Fibroblast of skin of right quadriceps (primary cell): ENCODE measurements at places on chromosomes 11 and 22.

GRCh38 chr11:77512092-77512491 is 38.2 kb upstream of the PAK1 start:
- no peak for DNase-seq

- DNase-seq = no peak
Observed at GRCh38 chr11:97905671-97906070, 1115.1 kb upstream of the CNTN5 start.

DNA sequence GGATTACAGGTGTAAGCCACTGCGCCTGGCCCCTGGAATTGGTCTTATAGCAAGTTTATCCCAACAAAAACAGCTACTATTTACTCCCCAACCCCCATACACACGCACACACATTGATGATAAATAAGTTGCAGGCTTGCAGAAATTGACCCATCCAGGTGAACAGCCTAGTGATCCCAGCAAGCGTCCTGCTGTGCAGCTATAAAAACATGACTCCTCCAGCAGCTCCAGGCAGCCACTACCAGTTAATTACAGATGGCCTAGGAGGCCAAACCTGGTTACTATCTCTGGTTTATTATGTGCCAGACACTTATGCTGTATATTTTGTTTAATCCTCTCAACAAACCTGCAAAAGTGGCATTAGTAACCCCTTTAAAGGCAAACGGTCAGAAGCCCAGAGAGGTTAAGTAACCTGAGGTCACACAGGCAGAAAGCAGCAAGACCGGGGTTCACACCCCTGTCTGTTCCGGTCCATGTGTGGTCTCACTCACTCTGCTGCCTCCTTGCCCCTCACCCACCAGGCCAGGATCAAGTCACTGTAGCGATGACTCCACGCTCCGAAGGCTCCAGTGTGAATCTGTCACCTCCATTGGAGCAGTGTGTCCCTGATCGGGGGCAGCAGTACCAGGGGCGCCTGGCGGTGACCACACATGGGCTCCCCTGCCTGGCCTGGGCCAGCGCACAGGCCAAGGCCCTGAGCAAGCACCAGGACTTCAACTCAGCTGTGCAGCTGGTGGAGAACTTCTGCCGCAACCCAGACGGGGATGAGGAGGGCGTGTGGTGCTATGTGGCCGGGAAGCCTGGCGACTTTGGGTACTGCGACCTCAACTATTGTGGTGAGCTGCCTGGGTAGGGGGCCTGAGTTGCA is 6.6 kb downstream of the F2 start:
- DNase-seq = no peak

- DNase-seq = no peak
Observed at GRCh38 chr11:107908211-107908610, 20.0 kb upstream of the RAB39A start.

DNA sequence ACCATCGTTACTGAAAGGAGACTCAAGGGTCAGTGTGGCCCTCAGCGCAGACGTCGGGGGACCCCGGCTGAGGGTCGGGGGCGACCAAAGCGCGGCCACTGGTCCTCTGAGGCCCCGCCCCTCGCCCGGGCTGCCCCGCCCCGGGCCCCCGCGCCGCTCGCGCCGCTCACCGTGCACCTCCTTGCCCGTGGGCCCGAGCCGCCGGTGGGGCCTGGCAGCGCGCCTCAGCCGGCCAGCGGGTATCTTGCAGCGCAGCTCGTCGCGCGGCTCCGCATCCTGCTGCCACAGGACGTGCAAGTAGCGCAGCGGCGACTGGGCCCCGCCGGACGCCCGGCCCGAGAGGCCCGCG is 419 bp downstream of the ANKRD54 start:
- no peak for DNase-seq

DNA sequence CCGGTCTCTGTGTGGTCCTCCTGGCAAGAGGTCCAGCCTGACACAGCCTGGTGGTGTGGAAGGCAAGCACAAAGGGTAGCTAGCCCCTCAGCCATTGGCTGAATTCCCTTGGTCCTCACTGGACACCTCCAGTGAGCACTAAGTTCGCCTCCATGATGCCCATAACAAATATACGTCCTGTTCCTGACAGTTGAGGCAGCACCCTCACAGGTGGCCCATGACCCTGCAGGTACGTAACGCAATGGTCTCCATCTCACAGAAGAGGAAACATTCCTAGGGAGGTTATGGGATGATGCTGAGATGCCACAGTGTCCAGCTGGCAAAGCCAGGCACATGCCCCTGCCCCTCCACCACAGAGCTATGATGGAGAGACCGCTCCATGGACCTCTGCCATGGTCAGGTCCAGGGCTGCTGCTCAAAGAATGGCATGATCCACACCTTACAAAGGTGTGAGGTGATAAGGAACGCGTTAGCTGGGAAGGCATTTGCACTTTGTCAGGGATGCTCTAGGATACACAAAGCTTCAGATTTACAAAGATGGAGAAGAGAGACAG is 1.4 kb upstream of the GNAZ start:
- no peak for DNase-seq

GRCh38 chr11:66607126-66607834 is 9.2 kb upstream of the RBM14 start:
- peak; percentile 69 for DNase-seq

DNA sequence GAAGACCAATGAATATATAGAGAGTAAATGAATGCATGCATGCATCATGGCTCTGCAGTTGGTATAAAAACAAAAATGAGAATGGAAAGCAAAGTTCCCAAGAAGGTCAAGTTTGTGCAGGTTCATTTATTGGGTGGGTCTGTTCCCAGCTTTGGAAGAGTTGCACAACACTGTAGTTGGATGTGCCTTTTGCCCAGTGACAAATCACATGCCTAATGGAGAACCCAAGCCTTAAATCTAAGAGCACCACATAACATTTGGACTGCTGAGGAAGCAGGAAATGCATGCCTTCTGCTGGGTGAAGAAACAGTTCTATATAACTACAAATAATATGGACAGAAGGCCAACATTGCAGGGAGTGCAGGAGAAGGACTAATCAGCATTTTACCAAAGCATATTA is 30.6 kb downstream of the PRCP start:
- DNase-seq = no peak

DNA sequence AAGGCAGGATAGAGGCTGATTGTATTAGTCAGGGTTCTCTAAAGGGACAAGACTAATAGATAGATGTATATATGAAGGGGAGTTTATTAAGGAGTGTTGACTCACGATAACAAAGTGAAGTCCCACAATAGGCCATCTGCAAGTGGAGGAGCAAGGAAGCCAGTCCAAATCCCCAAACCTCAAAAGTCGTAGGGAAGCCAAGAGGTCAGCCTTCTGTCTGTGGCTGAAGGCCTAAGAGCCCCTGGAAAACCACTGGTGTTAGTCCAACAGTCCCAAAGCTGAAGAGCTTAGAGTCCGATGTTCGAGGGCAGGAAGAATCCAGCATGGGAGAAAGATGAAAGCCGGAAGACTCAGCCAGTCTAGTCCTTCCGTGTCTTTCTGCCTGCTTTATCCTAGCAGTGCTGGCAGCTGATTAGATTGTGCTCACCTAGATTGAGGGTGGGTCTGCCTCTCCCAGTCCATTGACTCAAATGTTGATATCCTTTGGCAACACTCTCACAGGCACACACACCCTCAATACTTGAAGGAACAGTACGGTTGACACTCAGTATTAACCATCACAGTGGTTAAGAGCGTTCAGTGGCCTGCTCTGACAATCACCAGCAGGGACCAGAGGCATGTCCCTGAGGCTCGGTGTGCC is 135.6 kb downstream of the CSNK2A3 start:
- no peak for DNase-seq

GRCh38 chr11:85299258-85299942 is 327.7 kb downstream of the DLG2 start:
- DNase-seq = peak; percentile 50

GRCh38 chr22:44132724-44133123 is 48.0 kb upstream of the PARVG start:
- no peak for DNase-seq

- DNase-seq = no peak
Observed at GRCh38 chr11:66233301-66233700, 35.1 kb upstream of the RAB1B start.

GRCh38 chr11:36091256-36091811 is 147.5 kb downstream of the LDLRAD3 start:
- peak; percentile 43 for DNase-seq

DNA sequence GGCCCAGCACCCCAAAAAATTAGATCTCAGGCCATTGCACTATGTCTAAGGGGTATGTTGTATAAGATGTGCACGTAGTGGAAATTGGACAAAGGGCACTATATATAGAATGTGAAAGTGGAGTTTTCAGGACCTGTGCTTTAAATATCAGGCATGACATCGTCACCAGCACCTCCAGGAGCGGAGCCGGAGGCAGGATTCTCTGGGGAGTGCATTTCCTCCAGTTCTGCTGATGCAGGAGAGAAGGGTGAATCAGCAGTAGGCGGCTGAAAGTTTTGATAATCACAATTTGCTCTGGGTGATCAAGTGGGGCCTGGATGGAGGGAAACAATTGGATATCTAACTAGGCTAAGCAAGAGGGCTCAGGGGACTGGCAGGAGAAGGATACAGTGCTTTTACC is 69.1 kb upstream of the NTM start:
- peak; percentile 29 for DNase-seq

DNA sequence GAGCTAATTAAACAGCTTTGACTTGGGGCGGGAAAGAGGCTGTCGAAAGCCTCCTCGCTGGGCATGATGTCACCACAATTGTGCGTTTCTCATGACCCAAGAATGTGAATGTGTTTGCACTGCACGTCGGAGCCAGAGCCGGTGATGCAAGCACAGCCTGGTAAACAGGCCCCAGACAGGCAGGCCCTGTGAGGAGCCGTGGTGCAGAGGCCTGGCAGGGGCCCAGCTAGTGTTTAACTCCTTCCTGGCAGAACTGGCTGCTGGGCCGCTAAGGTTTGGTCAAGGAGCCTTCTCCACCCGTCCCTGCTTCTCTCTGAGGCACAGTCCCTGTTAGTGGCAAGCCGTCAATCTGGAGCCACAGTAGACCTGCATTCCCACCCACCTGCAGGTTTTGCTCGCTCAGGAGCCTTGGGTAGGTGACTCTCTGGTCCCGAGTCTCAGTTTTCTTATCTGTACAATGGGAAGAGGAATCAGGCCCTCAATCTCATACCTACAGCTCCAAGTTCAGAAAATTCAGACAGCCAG is 25.4 kb upstream of the SMTN start:
- DNase-seq = peak; percentile 98

DNA sequence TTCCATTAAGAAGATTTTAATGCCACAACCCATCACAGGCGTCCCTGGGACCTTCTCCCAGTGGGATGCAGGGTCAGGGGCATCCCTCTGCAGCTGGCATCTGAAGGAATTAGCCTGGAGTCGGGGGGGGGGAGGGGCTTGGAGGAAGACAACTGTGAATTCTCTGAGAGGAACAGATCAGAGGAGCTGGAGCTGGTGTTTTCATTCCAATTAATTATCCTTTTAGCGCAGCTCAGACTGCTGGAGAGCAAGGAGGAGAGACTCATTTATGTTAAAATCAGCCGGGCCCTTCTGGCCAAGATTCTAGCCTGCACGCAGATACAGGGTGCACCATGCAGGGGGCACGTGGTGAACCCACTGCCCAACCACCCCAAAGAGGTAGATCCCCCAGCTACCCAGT is 116.2 kb downstream of the CHST1 start:
- no peak for DNase-seq

DNA sequence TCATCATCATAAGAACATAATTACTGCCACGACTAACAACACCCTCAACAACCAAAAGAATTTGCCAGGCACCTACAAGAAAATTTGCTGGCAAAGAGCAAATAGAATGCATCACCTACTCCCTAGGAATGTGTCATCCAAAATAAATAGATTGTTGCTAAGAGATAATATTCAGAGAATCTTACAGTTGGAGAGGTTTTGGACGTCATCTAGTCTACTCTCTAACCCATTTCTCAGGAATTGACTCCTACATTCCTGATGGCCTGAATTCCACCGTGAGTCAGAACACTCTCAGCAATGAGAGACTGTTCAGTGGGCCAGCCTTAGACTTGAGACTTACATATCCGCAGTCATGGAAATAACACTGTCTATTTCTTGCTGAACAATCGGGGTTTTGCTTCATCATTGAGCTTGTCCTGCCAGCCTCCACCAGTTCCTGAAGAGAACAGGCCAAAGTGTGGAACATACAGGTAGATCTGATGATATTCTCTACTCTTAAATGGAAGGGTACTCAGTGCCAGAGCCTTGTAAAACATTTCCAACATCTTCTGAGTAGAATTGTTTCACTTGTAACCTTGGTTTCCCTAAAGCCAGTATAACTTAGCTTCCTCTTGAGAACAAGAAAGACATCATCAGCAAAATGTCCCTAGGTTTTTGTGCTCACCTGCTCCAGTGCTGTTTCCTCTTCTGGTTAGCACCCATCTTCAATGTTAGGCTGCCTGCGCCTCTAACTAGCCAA is 8.3 kb downstream of the KIRREL3 start:
- DNase-seq = peak; percentile 99

DNA sequence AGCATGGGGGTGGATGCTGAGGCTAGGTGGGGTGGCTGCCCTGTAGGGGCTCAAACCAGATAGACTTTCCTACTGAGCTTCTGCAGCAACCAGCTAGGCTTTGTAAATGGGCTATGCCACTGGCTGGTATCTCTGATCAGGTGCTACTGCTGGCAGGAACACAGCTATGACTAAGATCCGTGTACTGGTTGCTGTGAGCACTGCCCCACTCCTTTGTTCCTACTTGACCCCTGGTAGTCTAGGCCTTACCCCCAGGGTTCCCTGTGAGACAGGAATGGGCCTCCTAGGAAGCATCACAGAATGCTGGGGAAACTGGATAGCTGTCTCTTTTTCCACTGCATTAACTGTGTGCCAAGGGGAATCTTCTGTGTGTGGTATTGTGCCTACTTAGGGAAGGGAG is 58.4 kb upstream of the GAB2 start:
- no peak for DNase-seq

- DNase-seq = no peak
Observed at GRCh38 chr11:66719111-66719872, 9.7 kb downstream of the SPTBN2 start.

DNA sequence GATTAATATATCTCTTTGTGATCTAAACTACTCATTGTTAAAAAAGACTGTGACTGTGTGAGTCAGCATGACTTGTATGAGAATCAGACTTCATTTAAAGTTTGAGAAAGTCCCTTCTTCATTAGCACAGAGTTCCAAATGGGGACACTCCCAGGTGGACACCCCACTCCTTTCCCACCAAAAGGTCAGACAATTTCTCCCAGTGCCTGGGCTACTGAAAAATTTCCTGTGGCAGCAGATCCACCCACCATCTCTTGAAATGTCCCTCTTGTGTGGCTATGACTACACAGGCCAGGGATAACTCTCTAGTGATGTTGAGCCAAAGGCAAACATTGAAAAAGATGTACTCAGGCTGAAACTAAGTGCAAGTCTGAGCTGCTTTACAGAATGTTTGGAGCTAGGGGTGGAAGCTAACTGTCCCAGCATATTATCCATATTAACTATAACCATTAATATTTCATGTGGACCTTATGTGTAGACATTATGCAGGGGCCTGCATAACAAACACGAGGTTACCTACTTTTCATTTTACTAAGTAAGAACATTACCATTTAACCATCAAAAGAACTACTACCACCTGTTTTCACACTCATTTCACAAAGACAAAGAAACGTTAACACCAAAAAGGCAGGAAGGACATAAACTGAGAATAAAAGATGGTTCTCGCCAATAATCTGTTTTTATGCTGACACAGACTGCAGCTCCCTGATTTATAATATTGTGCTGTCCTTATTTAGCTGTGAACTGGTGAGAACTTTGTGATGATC is 44.8 kb downstream of the MMP20 start:
- DNase-seq = no peak
